NCI-H69 (cell line): ENCODE measurements at places on chromosomes 2 and 18.

- DNase-seq = no peak
Measured at GRCh38 chr2:129763966-129764365, 215.5 kb upstream of the RAB6C start.

DNA sequence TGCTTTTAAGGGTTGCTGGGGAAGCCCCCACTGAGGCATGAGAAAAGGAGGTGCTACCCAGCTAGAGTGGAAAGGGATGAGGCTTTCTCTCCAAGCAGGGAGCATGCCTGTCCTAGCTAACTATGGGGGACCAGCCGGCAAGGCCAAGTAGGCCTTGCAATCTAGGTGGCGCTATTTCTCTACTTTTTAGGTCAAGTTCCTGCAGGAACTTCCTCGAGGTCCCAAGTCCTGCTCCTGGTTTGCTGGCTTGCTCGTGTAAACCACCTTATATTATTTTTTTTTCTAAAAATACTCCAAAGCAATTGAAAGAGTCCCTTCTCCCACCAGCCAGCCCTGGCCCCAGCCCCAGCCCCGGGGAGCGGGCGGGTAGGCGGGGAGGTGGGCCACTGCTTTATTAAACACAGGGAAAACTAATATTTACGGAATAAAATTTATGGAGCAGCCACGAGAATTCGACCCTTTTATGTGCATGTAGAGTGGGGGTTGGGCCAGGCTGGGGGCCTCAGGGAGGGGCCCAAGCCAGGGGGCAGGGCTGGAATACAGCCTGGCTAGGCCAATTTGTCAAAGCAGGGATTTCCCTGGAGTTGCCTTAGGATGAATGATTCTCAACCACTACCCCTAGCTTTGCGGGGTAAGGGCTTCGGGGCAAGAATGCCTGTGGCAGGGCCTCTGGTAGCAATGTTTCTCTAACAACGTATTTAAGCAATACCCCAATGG is 12.8 kb upstream of the IHH start:
- DNase-seq = peak; percentile 72

GRCh38 chr18:23970161-23971096 is 44.1 kb upstream of the TTC39C start:
- DNase-seq = peak; percentile 55

GRCh38 chr2:144351687-144352086 is 168.2 kb downstream of the ZEB2 start:
- no peak for DNase-seq

GRCh38 chr2:236535024-236535423 is 34.6 kb upstream of the ACKR3 start:
- no peak for DNase-seq

GRCh38 chr2:182642328-182642727 is 73.7 kb upstream of the DNAJC10 start:
- peak; percentile 18 for DNase-seq

DNA sequence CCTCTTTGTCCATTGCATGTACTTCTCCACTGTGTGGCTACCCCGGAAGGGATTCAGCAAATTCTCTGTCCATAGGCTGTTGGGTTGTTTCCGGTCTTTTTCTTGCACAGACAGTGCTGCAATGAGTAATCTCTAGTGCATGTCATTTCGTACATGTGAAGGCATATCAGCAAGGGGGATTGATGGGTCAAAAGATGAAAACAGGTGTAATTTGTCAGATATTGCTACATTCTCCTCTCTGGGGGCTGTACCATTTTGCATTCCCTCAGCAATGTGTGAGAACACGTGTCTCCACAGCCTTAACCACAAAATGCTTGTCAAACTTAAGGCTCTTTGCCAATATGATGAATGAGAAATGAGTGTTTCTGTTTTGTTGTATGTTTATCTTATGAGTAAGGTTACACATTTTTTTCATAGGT is 60.5 kb downstream of the KLHL29 start:
- DNase-seq = no peak

- DNase-seq = peak; percentile 8
Measured at GRCh38 chr2:239002954-239003623, 155.2 kb downstream of the TWIST2 start.

DNA sequence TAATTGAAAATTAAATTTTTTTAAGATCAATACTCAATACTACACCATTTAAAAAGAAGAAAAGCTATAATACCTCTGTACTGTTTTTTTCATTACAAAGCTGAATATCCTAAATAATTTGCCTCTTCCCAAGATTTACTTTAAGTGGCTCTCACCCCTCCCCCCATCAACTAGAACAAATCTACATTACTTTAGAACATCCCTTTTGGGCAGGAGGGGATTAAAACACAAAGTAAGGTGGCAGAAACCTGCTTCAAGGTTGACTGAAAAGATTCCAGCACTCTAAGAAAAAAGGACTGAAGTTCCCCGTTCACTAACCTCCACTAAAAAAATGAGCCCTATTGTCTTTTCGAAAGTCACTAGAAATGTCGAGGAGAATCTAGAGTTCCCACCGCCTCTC is 42.3 kb downstream of the SLC38A11 start:
- DNase-seq = no peak

- no peak for DNase-seq
Measured at GRCh38 chr2:49045083-49045482, 109.2 kb downstream of the FSHR start.

GRCh38 chr18:9334973-9335696 is 562 bp downstream of the TWSG1 start:
- peak; percentile 85 for DNase-seq

DNA sequence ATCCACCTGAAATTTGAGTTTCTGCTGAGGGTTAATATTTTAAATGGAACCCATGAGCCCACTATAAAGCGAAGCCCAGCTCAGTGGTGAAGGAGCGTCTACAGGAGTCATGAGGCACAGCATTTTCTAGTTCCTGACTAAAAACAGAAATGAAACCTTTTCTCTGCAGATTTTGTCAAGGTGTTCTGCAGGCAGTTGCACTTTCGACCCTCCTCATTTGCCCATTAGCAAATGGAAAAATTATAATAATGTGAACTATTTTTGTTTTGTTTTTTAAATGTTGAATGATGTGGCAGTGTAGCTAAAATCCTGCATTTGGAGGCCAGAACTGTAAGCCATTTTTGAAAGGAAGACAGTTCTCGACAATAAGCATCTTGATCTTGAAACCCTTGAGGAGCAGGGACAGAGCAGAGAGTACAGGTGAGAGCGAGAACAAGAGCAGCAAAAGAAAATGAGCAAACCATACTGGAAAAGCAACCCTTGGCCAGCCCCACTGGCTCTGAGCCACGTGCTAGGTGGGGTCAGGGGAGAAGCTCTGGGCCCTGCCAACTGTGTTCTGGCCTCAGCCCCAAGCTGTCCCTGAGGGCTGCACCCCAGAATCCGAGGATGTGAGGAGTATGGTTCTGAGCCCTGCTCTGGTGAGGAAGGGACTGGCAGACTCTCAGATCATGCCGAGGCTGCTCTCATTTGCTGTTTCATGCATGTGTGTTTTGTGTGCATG is 26.4 kb upstream of the COPS8 start:
- DNase-seq = no peak
